Keratinocyte (primary cell): ENCODE measurements at places on chromosomes 6 and 20.

- no peak for DNase-seq
Observed at GRCh38 chr6:135180542-135181332, at the start of gene MYB. Gene MYB (plus strand): TSS chr6:135181308. CDS start chr6:135181514, 206 bp downstream.

GRCh38 chr6:121652726-121653623 is 217.5 kb downstream of the GJA1 start:
- no peak for DNase-seq

DNA sequence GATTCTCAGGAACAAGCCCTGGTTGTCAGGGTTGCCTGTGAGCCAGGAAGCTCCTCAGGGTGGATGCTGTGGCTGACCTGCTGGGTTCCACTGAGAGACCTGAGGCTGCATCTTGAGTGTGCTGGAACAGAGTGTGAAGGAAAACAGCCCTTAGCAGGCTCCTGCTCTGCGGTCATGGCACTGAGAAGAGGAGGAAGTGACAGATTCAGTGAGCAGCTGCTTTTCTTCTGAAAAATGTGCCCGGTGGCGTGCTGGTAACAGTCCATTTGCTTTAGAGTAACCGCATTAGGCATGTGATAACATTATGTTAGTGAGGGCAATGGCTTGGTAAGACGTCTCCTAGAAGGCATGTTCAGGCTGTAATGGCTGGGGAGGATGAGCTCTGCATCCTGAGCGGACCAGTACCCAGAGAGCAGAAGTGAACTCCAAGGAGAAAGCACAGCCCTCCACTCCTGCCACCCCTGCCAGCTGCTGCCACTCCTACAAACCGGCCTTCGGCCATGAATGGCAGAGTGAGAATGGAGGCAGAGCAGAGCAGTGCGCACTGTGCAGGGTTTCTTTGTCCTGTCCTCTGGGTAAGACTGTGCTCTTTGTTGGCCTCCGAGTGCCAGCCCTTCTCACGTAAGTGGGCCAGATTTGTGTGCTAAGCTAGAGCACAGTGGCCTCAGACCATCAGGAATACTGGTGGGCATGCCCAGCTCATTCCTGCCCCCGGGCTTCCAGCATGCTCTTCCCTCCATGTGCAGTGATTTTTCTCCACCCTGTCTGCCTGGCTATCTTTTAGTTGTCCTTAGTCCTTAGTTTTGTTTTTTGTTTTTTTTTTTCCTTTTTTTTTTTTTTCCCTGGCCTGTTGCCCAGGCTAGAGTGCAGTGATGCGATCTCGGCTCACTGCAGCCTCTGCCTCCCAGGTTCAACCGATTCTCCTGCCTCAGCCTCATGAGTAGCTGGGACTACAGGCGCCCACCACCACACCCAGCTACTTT is 98.1 kb upstream of the VSTM2L start:
- DNase-seq, result no peak

DNA sequence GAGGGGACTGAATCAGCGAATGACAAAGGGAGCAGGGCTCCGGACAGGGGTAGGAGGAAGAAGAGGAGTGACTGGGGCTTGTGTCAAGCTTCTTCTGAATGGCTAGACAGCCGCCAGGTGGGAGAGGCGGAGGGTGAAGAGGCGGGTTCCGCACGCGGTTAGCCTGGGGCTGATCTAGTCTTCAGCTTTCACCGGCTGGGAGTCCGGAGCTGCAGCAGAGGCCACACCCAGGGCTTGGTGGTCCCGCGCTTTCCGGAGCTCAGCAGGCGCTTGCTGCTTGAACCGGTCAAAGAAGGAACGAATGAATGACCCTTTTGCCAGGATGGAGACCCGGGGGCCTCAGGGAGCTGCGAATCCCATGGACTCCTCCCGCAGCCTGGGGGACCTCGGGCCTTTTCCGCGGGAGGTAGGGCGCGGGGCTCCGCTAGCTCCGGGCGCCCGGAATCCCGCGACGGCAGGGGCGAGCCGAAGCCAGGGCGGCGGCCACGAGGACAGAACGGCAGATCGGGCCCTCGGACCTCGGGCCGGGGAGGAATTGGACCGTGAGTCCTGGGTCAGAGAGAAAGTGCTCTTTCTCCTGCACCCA is at the start of gene C6orf141:
C6orf141 (plus strand) TSS at position 177 of the 586 bp plus-strand sequence; CDS start at position 302, 125 bp downstream.
- no peak for DNase-seq

- DNase-seq, result no peak
Observed at GRCh38 chr20:20778676-20779075, 66.2 kb upstream of the RALGAPA2 start.

DNA sequence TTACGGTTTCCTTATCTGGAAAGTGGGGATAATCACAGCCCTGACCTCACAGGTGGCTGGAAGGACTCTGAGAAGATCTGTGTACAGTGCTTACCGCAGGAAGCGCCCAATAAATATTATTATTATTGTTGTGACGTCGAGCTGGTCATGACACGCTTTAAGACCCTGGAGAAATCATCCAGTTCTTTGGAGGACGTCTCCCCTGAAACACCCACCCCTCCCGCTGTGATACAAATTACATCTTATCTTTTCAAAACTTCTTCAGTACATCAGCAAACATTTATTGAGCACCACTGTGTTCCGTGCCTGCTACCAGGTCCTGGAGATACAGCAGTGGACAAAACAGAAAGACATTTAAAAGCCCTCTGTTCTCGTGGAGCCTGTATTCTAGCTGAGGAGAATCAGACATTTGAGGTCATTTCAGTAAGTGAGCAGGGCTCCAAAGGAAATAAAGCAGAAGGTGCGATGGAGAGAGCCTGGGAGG is 118.7 kb downstream of the CEBPB start:
- no peak for DNase-seq

- DNase-seq, result peak; percentile 73
Observed at GRCh38 chr6:129748901-129749748, 39.1 kb upstream of the ARHGAP18 start.

DNA sequence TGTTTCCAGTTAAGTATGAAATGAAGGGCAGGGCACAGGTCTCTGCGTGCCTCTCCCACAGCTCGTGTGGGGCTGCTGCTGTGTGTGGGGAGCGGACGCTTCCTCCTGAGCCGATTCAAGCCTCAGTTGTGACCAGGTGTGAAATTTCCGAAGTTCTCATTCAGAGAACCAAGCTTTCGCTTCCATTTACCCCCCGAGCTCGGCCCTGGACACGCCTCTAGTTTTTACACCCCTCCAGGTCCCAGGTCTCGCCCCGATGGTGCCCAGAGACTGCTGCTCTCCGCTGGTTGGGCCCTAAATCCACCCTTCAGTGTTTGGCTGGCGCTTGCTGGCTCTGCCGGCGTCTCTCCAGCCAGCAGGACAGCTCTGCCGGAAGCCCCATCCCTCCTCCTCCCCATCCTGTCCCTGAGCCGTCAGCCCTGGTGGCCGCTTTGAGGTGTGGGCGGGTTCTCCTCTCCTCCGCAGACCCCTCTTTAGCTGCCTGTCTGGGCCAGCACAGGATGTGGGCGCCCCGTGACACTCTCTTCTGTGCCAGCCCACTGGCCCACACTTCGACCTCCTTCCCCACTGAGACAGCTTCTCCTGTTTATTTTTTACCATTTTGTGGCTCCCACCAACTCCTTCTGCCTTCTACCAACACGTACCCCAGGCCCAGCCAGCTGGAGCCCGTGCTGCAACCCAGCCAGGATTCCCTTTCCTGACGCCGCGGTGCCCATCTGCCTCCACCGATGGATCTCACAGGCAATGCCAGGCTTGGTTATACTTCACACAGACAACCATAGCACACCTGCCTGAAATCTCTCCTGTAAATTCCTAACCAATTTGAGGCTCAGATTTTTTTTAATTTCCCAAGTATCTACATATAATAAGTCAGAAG is 142.8 kb downstream of the DLL1 start:
- DNase-seq, result no peak

GRCh38 chr6:150651808-150652470 is 52.3 kb downstream of the PLEKHG1 start:
- no peak for DNase-seq

GRCh38 chr6:35919827-35920751 is 809 bp downstream of the SRPK1 start:
- DNase-seq, result no peak
